ENCODE measurements at places on chromosomes 12 and 14. TPM values are rescaled to one million over a fixed set of nuclear protein-coding genes. Genes with fewer than 3 reads are reported as not detected.

- no peak for DNase-seq
Measured at GRCh38 chr14:25522116-25522515, 472.2 kb upstream of the STXBP6 start.

The DEPDC4 gene
- total RNA-seq, result 5.5 TPM

DNA sequence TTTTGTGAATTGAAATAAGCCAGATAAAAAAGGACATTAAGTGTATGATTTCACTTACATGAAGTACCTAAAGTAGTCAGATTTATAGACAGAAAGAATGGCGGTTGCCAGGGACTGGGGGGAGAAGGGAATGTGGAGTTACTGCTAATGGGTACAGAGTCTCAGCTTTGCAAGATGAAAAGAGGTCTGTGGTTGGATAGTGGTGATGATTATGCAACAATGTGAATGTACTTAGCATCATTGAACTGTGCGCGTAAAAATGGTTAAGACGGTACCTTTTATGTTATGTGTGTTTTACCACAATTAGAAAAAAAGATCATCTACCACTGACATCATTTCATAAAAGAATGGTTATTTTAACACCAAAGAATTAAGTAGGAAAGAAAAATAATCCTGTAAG lies 35.9 kb downstream of the RNFT2 start:
- DNase-seq, result no peak

DNA sequence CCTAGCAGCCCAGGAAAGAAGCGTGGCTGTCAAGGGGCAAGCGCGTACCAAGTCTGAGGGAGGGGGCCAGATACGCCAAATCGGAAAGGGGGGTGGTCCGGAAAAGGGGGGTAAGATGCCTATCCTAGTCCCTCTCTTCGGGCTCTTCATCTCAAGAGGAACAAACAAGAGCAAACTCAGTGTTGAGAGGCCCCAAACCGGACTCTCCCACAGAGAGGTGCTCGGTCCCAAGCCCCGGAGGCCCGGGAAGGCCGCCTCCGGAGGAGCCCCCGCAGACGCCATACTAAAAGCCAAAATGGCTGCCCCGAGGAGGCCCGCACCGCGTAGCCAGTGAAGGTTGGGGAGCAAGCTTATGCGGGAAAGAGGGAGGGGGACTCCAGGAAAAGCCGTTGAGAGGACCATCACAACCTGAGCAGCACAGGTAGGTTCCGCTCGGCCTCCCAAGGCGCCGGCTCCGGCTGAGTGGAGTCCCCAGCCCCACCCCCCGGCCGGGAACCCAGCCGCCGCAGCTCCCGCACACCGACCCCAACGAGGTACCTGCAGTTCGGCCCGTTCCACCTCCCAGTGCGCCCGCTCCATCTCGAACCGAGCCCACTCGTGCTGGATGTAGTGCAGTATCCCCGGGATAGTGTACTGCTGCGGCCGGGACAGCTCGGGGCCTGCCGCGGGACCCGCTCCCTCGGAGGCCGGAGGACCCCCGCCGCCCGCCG lies at the start of gene AP4S1:
TSS of gene AP4S1 (plus strand) at position 283 of the 710 bp plus-strand sequence. CDS start 40,548 bp downstream, outside the sequence.
- DNase-seq, result peak; percentile 53

Measured in WTC11 (cell line).